ENCODE measurements at places on chromosomes 6 and 20. TPM values are rescaled to one million over a fixed set of nuclear protein-coding genes. Genes with fewer than 3 reads are reported as not detected.

DNA sequence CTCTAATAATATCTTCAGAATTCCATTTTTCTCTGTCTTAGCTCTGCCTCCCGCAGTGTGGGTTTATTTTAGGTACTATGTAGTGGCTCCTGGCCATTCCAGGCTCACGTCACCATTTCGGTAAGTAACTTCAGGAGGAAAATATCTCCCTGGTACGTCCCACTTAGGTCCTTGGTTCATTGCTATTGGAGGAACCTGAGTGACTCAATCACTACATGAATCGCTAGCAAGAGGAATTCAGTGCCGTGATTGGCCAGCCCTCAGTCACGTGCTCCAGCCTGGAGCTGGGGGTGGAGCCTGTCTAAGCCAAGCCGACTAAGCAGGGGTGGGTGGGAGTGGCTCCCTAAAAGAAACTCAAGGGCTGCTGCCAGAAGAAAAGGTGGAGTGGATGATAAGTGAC is 67.3 kb upstream of the E2F3 start:
- peak; percentile 23 for DNase-seq

GRCh38 chr6:118896339-118897136 is 2.6 kb downstream of the ASF1A start:
- no peak for DNase-seq

DNA sequence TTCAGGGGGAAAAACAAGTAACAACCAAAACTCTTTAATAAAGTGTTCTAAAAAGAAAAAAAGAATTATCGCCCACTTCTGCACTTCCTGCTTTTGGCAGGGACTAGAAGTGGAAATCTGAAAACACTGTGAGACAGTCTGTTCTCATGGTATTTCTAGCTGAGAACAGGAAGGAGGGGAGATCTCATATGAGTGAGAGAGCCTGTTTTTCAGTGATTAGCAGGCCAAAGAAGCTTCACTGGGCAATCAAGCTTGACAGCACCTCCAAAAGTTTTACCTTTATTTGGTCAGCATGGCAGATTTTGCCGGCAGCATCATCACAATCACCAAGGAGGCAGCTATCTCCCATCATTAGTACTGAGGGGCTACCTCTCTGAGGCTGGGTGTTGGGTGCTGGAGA is 79.5 kb upstream of the ATXN1 start:
- DNase-seq = no peak

DNA sequence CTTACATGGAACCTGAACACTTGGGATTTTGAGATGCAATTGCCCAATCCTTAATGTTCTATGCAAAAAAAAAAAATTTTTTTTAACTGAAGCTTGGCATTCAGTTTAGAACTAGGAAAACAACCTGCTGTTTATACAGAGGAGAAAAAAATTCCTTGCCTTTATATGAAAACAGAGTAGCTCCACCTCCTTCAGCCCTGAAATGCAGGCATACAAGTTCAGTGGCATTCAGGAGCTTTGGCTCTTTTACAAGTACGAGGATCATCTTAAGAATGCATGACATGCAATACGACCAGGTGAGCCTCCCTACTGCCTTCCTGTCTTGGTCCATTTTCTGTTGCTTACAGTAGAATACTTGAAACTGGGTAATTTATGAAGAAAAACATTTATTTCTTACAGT is 20.4 kb downstream of the PAX1 start:
- DNase-seq = no peak

DNA sequence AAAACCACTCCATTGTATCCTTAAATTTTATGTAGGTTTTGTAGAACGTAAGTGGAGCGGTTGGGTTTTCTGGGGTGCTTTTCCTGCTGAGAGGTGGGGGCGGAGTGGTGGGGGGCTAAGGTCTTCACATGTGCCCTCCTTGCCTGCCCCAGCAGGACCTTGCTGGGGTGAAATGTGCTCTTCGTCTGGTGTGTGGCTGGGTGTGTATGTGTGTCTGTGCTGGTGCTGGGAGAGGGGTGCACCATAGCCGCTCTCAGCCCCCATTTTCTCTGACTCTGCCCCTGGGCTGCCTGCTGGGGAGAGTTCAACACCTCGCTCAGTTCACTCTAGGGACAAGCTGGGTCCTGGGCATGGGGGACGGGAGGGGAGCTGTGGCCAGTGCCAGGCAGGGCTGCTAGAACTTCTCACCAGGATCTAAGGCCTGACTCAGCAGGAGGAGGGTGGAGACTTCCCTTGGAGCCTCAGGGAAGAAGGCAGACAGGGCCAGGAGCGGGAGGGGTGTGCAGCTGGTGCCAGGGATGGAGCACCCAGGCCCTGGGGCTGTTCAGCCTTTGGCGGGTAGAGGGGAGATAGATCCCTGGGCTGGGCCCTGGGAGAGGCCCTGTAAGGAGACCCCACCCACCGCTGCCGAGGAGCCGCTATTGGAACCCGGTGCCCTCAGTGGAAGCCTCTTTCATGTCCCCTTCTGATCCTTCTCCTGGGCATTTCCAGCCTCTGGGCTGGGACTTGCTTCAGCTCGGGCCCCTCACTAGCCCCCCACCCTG is 4.8 kb downstream of the SOX18 start:
- DNase-seq = no peak

GRCh38 chr6:113843500-113844073 is 13.6 kb upstream of the MARCKS start:
- no peak for DNase-seq

DNA sequence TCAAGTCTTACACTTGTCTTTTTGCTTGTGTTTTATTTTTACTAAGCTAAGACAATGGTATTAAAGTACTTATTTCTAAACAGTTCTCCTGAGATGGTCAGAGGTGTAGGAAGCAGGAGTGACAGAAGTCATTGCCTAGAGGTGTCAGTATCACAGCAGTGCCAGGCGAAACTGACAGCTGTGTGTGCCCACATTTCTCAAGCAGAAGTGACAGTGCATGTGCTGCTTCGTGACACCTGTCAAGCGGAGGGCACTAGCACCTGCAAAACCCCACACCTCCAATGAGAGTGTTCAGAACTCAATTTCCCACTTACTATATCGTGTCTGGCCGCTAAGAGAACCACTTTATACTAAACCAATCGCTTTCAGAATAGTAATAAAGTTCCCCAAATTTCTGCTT is 82.8 kb downstream of the SLC23A2 start:
- DNase-seq = no peak

DNA sequence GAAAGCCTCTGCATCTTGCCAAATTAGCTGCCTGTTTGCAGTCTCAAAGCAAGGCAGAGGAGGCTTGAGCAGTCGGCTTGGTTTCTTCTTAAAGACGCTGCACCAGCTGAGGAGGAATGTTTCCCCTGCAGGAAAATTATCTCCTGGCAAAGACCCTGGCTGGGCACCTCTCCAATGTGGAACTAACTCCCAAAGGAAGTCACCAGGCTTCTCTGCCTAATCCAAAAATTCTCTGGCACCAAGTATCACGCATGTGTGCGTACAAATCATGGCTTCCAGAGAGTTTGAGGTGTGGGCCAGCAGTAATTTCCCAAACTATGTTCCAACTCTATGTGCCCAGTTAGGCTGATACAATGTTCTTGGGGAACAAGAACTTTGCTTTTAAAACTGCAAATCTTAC is 176.2 kb downstream of the KIF16B start:
- peak; percentile 74 for DNase-seq

DNA sequence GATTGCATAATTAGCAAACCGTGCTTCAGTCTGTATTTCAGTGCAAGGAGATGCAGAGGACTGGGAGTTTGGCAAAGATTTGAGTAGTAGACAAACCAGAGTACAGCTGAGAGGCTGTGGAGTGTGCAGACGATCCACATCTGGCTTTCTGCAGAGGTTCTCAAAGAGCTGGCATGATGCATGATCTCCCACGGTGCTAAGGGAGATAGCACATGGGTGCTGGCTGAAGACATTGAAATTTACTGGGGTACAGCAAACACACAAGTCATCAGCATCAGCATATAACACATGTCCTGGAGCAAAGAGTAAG is 79.0 kb upstream of the FAM184A start:
- DNase-seq = no peak

- DNase-seq = no peak
Measured at GRCh38 chr20:10939331-10939941, 265.6 kb upstream of the JAG1 start.

DNA sequence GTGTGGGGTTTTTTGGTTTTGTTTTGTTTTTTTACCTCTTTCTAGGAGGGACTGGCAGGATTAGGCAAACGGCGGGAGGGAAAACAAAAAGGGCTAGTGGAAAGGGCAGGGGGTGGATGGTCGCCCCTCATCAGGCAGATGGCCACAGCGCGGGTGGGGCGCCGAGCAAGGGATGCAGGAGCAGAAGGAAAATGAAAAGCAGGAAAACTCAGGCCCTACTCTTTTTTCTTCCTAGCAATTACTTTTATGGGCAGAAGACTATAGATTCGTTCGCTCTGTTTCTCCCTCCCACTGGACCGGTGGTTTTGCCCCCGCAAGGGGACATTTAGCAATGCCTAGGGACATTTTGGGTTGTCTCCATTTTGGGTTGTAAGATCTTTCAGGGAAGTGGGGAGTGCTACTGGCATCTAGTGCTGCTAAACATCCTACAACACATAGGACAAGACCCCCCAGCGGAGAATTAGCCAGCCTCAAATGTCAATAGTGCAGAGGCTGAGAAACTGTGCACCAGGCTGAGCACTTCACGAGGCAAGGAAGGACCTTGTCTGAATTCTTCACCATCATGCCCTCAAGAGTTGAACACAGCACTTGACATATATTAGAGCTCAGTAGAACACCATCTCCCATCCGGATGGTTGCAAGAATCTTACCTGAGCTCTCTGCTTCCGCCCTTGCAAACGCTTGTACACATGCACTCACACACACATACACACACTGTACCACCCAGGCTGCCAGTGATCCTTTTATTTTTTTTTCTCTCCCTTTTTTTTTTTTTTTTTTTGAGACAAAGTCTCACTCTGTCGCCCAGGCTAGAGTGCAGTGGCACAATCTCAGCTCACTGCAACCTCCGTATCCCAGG is 4.8 kb upstream of the ZMYND8 start:
- DNase-seq = no peak

DNA sequence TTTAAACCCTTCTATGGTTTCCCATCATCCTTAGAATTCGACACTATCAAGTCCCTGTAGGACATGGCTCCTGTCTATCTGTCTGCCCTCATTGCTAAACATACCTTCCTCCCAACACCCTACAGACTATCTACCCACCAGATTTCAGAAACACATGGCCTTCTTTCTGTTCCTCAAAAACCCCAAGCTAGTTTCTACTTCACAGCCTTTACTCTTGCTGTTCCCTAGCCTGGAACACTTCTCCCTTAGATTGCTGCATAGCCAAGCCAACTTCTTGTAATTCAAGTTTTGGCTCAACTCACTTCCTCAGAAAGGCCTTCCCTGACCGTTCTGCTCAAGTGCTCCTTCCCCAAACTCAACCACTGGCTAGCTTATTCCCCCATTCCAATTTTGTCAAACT is 156.2 kb downstream of the BTBD9 start:
- DNase-seq = no peak

- no peak for DNase-seq
Measured at GRCh38 chr6:29925321-29925720, 17.0 kb upstream of the HLA-A start.

- no peak for DNase-seq
Measured at GRCh38 chr6:154337406-154338005, 19.1 kb downstream of the IPCEF1 start.

DNA sequence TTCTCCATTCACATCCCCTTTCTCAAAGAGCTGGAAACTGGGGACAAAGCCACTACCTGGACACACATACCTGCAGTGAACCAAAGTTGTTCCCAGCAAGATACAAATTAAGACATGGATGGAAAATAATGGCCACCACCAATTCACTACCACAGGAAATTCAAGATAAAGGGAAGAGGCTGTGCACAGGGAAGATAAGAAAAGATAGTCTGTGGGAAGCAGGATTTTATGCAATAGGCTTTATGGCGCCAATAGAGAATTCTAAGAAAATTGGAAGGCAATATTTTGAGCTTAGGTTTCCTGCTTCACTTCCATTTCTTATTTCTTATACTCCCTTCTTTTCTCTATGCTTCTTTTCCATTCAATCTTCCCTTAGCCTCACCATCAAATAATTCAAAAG is 9.9 kb downstream of the GPX6 start:
- no peak for DNase-seq

- no peak for DNase-seq
Measured at GRCh38 chr6:150212778-150213177, 69.9 kb downstream of the PPP1R14C start.

DNA sequence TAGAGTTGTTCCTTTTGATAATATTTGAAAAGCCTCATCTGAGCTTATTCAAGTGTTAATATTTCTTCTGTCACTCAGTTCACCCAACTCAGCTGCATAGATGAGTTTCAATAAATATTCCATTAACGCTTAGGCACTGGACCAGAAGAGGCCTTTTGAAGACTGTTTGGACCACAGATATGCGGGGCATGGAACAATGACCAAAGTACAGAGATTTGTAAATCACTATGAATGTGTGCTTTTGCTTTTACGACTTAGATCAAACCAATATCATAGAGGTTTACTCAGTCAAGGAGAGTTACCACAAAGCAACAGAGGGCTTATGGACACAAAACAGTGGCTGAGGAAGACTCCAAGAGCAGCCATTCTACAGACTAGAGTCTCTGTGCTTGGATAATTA is 99.9 kb downstream of the RTN4IP1 start:
- DNase-seq = no peak

GRCh38 chr20:63599396-63600050 is 25.5 kb upstream of the HELZ2 start:
- no peak for DNase-seq

DNA sequence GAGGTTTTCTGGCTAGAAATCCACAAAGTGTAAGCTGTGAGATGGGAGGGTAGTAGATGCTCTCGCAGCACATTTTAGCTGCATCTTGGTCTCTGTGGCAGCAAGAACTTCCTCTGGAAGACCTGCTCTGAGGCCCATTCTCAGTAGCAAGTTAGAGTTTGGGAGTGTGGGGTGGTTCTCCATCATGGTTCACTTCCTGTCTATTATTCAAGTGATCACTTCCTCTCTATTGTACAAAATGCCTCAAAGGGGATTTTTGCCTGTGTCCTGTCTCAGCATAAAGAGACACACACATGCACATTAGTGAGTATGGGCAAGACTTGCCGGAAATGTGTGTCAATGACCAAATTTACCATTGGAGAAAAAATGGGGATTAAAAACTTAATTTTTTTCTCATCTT is 42.5 kb downstream of the LYRM2 start:
- no peak for DNase-seq

DNA sequence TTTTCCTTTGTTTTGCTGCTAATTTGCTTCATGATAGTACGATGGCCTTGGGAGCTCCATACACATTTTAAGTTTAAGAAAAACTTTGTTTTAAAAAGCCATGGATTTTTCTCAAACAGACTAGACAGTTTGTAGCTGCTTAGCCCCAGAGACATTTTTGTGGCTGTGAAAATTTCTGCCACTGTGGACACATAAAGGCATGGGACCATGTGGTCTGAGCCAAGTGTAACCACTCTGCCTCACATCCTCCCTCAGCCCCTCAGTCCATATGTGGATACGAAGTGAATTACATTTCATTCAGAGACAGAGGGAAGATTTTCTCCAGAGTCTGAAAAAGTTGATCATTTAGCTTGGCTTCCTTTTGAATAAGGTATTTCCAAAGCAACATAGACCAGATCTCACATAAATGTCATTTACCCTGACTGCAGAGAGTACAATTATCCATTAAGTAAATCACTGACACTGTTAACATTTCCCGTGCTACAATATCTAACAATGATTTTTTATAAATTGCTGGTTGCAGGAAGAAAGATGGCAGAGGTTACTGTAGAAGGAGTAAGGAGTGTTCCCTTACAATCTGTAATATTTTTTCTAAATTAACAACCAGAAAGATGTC is 87.4 kb downstream of the GJA1 start:
- no peak for DNase-seq

The KCNK16 gene
- not detected for total RNA-seq

The PSORS1C2 gene
- not detected for total RNA-seq

The MAFB gene
- total RNA-seq = 18.9 TPM

The HEBP2 gene
- total RNA-seq = 99.1 TPM

The CRISP1 gene
- total RNA-seq = not detected
